ENCODE measurements at places on chromosomes 13 and 19.

- DNase-seq: no peak
Measured at GRCh38 chr19:30082611-30083010, 140.6 kb downstream of the URI1 start.

- DNase-seq: no peak
Measured at GRCh38 chr19:670609-671075, 5.5 kb upstream of the FSTL3 start.

- DNase-seq: no peak
Measured at GRCh38 chr13:37059848-37060192, 332 bp upstream of the SUPT20H start.

GRCh38 chr19:44653977-44654774 is 10.5 kb downstream of the PVR start:
- peak; percentile 81 for DNase-seq

- DNase-seq: no peak
Measured at GRCh38 chr13:106048386-106048785, 487.1 kb downstream of the EFNB2 start.

DNA sequence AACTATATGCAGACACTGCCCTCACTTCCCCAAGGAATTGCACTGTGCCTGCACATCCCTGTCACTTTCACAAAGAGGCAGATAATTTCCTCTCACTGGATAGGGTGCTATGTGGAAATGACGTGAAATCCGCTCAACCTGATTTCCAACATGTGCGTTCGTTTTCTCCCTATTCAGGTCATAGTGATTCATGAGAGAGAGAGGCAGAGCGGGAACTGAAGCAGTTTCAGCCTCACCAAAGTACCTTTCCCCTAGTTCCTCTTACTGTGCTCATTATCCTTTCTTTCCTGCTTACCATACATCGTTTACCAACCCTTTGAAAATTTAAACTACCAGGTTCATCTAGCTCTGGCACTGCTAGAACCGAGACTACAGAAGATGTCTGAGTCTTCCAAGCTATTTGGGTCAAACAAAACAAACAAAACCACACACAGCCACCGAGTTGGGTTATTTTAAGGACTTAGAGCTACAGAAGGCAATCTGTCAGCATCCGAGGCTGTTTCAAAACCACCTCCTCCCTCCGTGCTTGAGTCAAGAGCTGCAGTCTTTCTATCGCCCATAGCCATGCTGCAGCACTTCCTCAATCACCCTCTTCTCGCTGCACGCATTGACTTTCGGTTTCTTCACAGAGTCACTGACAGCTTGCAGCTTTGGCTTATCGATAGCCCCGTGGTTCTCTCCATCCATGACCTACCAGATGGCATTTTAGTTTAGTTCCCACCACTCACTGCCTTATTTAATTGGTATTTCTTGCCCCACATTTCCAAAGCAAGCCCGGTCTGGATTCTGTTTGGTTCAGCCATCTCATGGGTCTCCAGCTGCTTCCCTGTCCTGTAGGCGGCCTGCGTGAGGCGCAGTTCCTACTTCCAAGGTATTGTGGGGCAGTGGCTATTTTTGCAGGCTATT is 1395.8 kb downstream of the EFNB2 start:
- peak; percentile 46 for DNase-seq

- no peak for DNase-seq
Measured at GRCh38 chr19:10270616-10271394, at the start of gene ICAM1. TSS of gene ICAM1 (plus strand) at chr19:10271120. CDS start at chr19:10271160, 40 bp downstream.

GRCh38 chr13:22757530-22758120 is 423.2 kb upstream of the SGCG start:
- DNase-seq: no peak

DNA sequence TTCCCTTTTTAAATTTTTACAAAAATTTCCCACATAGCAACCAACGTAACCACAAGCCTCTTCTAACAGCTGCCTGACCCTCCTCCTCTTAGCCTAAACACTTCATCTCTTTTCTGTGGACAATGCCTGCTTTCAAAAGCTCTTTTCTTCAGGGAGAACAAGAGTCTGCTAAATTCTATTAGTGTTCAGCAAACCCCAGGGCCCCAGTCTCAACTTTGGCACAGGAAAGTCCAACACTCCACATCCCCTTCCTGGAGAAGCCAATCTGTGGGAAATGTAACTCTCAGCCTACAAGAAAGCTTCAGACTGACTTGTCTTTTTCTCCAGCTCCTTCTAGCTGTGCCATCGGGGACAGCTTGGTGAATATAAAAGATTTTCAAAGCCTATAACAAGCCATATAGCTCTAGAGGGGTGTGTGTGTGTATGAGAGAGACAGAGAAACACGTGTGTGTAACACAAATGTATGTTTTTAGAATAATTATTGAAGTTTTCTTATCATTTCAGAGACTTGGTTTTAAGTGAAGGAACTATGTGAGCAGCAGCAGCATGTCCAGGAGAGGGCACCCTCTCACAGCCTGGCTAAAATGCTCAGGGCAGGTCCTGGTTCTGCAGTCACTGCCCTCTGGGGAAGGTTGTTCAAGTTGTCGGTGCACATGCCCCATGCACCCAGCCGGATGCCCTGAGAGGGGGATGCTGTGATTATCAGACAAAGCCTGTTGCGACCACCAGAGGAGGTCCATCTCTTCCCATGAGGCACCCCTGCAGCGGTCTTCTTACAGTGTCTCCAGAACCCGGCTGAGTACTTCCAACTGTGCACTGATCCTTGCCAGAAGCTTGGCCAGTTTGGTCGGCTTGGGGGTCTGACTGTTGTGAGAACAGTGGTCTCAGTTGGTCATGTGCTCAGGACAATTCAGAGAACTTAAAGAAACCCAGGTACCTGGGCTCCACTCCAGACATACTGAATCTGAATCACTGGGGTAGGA is 34.4 kb downstream of the CCDC70 start:
- peak; percentile 42 for DNase-seq

DNA sequence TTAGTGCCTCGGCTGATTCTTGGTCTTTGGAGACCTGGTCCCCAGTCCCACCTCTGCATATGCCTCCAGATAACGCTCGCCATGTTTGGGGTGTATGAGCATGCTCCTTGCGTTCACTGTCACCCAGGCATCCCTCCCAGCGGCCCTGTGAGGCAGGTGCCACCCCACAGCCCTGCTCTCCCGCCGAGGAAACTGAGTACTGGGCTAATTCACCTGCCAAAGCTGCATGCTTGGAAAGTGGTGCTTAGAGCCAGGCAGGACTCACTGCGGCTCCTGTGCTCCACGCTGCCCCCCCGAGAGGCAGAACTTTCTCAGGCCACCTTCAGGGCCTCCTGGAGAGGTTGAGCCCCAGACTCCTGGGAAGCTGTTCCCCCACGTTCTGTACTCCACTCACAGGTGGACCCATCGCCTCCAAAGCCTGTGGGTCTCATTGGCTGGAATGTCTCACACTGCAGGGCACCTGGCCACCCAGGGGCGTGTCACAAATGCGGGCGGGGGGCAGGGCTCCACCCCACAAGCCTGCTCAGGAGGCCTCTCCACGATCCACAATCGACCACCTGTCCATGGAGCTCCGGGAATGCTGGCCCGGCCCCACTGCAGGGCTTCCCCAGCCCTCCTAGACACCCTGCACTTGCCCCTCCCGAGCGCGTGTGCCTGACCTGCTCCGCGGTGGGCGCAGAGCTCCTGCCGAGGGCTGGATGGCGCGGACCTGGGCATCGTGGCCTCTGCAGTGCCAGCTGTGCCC is 64.6 kb downstream of the ATP11A start:
- no peak for DNase-seq

DNA sequence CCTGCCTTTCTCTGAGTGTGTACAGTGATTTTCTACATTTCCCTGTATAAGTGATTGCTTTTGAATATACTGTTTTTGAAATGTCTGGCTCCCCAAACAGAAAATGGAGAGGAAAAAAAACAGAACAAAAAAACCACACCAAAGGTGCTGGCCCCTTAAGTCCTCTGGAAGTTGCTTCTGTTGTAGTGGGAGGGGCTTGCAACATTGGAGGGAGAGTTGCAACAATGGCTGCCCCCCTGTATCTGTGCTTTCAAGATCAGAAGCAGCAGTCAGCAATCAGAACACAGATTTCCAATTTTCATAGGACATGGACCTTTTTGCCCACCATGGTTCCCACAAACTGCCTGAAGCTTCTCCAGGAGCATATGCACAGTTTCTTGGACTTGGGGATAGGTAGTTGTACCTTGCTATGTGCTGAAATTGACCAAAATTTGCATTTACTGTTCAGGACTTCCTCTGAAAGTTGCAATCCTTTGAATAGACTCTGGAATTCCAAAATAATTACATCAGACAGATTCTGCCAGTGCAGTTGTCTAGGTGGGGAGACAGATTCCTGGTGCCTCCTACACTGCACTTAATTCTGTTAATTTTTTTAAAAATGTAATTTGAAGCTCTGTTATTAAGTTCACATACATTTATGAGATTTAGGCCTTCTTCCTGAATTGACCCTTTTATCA is 13.8 kb downstream of the BIVM start:
- DNase-seq: no peak

DNA sequence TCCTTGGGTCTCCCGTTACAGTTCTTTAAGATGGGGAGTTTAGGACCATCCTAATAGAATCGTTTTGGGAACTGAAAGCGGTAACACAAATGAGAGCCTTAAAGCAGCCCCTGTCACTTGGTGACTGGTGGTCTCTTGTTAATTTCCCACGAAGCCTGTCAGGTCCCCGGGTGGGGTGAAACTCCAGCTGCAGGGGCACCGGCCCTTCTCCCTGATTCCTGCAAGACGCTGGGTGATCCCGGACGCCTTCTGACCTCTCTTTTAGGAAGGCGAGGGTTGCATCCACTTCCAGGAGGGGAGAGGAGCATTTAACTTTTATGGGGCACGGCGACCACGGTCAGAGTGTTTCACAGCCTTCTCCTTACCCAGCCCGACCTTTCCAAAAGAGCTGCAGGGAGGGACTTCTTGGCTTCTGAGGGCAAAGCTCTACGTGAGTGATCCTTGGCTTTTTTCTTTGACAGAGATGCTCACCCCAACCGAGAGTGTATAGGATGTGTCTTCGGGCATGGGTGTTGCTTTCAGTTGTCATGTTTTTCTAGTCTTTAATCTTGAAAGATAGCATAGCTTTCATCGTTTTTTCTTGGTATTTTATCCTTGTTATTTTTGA is 688 bp downstream of the ZNF225 start:
- no peak for DNase-seq

- no peak for DNase-seq
Measured at GRCh38 chr13:55816976-55817601, 1323.6 kb upstream of the PRR20A start.

DNA sequence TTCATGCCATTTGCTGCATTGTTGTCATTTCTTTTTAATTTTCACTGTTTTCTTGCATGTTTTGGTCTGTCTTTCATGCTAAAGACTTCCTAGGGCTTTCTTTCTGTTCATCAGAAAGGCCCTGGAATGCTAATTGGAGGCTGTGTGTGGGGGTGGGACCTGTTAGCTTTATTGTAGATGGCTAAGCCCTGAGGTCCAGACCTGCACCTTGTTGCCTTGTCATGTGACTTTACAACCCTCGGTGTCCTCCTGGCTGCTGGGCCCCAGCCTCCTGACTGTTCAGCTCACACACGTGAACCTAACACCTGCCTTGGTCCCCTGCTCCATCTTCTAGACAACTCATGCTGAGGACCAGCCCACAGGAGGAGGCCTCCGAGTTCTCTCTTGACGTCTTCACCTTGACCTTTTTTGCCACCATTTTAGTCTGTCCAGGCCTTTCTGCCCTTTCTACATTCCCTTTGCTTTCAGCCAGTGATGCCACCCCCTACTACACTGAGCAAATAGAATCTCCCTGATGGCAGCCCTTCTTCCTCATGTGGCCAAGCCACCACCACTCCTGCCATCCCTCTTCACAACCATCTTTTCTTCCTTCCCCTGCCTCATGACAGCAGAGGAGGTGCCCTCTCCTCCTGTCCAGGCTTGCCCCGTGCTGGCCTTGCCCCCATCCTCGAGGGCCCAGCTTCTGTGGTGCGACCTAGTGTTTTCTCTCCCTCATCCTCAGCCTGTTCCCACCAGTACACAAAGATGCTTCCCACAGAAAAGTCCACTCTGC is 41.4 kb upstream of the GPI start:
- no peak for DNase-seq

- no peak for DNase-seq
Measured at GRCh38 chr19:45177817-45178261, at the start of gene TRAPPC6A. TSS of gene TRAPPC6A (minus strand) at chr19:45178237. CDS start at chr19:45178218, 19 bp downstream.
